ENCODE measurements at places on chromosomes 6 and 20.

DNA sequence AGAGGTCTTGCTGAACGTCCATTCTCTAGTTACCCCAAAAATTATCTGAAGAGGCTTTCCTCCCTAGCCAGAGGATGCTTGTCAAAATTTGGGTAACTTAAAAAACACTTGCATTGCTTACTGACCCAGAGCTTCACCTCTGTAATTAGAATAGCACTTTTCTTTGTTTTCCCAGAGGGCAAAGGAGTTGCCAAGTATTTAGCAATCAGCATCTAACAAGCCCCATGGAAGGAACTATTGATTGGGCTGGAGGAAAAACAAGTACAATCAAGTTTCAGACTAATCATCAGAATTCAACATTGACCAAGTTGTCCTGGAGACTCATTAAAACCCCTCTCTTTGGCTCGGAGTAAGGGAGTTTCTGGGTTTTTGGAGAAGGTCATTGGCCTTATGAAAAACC is 226.4 kb downstream of the TBC1D7 start:
- DNase-seq: no peak

- no peak for DNase-seq
Measured at GRCh38 chr6:48110436-48111142, 408 bp downstream of the PTCHD4 start.

- no peak for DNase-seq
Measured at GRCh38 chr20:36310215-36310981, 4.3 kb downstream of the DLGAP4 start.

DNA sequence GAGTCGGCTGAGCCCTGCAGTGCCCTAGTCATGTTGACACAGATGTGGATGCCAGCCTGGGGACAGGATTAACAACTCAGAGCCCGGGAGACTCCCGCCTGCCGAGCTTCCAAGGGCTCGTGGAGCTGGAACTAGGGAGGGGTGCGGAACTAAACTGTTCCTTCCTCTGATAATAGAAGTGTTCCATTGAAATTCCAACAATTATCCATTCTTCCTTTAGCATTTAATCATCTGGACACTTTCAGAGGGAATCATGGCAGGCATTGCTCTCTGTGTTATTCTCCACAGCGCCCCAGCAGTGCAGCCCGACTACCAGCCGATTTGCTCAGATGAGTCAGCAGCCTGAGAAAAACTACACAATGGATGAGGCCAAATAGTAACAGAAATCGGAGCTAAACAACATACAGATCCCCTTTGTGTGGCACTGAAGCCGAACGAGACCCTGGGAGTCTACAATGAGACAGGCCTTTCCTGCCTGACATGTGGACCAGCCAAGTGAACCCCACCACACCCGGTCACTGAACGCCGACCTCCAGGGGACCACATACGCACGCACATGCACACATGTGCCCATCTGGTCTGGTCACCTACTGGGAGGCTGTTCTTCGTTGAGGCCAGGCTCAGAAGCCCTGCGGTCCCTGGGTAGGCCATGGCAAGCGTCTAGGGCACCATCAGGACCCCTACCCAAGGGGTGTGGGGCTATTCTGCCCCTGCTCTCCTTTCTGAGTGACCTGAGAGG is 238.4 kb upstream of the AFDN start:
- no peak for DNase-seq

- no peak for DNase-seq
Measured at GRCh38 chr20:50299325-50299629, 108.6 kb downstream of the CEBPB start.

DNA sequence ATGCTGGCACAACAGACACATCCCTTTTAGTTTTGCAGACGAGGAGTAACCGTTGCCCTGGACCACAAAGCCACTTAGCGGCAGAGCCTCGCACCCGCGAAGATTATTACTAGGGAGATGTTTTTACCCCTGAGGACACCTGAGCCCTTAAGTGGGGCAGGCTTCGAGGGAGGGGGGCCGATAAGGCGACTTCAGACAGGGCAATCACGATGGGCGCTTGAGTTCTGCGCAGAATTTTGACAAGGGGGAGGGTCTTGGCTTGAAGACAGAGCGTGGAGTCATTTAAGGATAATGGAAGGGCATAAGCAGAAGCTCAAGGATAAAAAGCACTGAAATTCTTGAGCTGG is 650 bp upstream of the TTK start:
- no peak for DNase-seq

DNA sequence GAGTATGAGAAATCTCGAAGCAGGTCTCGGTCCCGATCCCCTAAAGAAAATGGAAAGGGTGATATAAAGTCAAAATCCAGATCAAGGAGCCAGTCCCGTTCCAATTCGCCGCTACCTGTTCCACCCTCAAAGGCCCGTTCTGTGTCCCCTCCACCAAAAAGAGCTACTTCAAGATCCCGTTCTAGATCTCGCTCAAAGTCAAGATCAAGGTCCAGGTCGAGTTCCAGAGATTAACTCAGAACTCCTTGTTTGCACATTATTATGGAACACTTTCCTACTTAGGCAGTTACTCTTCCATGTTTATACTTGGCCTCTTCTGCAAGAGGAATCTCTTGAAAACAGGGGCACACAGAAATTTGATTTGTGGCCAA is 3.1 kb downstream of the SRSF6 start:
- DNase-seq: no peak

DNA sequence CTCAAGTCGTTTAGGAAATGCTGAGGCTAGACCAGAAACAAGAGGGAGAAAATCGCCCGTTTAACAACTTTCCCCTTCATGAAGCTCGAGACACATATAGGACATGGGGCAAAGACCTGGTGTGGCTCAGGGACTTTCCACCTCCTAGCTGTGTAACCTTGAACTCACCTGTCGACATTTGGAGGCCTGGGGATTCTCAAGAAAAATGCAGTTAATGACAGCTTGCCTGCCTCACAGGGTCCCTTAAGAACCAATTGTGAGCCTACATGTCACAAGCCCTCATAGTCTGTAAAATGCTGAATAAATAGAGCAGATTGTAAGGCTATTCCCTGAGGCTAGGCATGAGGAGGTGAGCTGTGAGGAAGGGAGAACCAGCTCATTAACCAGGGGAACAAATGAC is 35.1 kb downstream of the MGME1 start:
- no peak for DNase-seq

DNA sequence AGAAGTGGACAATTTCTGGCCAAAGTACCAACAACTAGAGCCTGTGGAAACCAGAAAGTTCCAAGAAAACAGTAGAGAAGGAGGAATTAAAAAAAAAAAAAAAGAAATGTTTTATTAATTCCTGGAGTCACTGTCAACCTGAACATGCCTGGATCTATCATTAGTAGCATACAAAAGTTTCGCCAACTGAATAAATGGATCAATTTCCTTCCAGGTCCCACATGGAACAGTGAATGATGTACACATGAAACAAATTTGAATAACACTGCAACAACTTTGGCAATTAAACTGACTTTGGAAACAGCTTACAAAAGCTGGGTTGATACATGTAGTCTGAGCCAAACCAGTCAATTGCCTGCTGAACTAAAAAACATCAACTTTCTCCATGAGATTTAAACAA is 90.0 kb upstream of the HMGCLL1 start:
- DNase-seq: no peak

- no peak for DNase-seq
Measured at GRCh38 chr6:142469220-142469619, 167.4 kb downstream of the ADGRG6 start.

DNA sequence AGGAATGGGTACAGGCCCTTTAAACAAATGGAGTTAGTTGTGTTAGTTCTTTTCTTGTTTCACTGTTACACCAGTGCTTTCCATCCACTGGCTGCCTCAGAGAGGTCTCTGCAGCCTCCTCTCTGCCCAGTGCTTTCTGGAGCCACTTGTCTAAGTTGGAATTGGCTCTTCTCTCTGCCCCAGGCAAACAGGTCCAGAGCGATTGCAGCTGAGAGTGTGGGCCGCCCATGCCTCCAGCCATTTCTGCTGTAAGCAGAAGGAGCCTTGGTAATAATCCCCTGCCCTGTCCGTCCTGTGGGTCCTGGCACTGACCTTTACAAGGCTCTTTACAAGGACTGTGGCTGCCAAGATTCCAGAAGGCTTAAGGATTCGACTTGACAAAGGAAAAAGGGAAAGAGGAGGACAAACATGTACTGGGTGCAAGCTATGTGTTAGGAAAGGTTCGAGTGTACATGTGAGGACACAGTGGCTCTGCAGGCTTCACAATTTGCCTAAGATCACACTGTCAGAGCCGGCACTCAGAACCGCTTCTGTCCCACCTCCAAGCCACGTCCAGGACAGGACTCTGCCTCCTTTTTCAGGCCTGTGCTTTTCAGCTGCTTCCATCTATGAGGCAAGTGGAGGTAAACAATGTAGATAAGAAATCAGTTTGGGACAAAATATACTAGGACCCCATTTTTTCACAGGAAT is 88.5 kb downstream of the POPDC3 start:
- DNase-seq: no peak

- no peak for DNase-seq
Measured at GRCh38 chr20:34579979-34580940, 21.7 kb downstream of the MAP1LC3A start.

DNA sequence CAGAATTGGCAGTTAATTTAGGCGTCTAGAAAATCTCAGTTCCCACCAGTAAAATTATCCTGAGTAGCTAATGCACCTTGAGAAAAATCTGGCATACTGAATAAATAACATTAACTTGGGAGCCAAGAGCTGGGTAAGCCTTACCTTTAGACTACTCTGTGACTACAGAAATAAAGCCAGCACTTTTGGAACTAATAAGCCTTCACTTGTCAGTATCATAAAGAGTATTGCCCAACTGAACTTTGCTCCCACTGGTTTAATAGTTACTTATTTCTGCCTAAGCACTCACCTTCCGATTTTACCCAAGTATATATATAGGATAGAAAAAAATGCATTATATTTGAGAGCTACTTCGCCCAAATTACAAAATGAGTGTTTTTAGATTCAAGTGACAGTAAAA is 10.7 kb downstream of the FAM8A1 start:
- no peak for DNase-seq

GRCh38 chr20:15564981-15565380 is 1008.3 kb downstream of the KIF16B start:
- no peak for DNase-seq

- no peak for DNase-seq
Measured at GRCh38 chr20:5656126-5656525, 94.1 kb upstream of the SHLD1 start.

- no peak for DNase-seq
Measured at GRCh38 chr6:158313989-158314388, 1.7 kb downstream of the TULP4 start.

- no peak for DNase-seq
Measured at GRCh38 chr6:79538106-79538971, 1.1 kb upstream of the LCA5 start.

Measured in neuronal stem cell (in vitro differentiated cells).